T-helper 2 cell (primary cell): ENCODE measurements at places on chromosomes 5 and 9.

- no peak for DNase-seq
Observed at GRCh38 chr9:80041821-80042220, 470.1 kb downstream of the TLE4 start.

DNA sequence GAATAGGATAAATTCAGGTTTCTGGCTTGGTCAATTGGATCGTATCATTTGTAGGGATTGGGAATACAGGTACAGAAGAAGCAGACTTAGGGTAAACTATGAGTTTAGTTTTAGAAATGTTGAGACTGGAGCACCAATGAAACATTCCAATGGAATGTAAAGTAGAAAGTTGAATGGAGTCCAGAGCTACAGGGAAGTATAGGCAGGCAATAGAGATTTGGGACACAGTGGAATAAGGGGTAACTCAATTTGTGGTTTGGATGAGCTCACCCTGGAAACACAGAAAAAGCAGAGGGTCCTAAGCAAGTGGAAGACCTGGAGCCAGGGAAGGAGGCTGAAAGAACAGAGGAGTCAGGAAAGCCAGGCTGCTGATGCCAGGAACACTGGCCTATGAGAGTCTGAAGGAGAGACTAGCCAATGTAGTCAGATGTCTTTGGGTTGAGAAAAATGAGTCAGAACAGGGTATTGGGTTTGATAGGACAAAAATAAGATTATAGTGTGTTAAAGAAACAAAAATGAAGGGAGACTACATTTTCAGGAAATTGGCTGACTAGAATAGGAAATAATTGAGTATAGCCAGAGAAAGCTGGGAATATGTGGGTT lies 72.8 kb downstream of the STARD4 start:
- DNase-seq = no peak

DNA sequence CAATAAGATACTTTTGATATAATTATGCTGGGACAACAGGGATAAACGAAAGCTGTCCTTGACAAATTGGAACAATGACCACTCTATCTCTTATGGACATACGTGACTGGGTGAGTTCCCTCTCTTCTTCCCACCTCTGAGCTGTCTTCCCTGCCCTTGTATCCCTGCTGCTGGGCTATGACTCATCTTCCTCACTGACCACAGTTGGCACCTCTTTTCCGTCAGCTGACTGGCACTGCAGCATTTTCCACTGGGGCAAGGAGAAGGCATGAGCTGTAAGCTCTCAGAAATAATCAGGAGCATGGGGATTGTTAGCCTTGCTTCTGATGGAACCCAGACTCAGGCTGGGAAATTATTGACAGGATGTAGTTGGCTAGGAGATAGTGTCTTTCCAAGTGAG lies 48.7 kb downstream of the PCSK1 start:
- no peak for DNase-seq

GRCh38 chr5:145681216-145681615 lies 153.9 kb downstream of the PRELID2 start:
- DNase-seq = no peak

DNA sequence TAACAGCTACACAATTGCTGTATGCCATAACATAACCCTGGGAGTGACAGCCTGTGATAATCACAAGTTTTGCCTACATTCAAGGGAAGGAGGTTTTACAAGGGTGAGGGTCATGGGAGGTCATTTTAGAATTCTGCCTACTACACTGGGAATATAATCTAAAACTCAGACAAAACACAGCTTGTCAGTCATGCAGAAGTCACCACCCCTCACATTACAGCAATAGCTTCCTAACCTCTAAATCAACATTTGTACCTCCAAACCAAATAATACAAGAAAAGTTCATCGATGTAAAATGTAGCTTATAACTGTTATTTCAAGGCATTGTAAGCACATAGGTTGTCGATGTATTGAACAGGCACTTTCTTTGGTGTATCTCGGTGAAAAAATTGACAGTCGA lies 139.0 kb downstream of the FAM114A2 start:
- no peak for DNase-seq

DNA sequence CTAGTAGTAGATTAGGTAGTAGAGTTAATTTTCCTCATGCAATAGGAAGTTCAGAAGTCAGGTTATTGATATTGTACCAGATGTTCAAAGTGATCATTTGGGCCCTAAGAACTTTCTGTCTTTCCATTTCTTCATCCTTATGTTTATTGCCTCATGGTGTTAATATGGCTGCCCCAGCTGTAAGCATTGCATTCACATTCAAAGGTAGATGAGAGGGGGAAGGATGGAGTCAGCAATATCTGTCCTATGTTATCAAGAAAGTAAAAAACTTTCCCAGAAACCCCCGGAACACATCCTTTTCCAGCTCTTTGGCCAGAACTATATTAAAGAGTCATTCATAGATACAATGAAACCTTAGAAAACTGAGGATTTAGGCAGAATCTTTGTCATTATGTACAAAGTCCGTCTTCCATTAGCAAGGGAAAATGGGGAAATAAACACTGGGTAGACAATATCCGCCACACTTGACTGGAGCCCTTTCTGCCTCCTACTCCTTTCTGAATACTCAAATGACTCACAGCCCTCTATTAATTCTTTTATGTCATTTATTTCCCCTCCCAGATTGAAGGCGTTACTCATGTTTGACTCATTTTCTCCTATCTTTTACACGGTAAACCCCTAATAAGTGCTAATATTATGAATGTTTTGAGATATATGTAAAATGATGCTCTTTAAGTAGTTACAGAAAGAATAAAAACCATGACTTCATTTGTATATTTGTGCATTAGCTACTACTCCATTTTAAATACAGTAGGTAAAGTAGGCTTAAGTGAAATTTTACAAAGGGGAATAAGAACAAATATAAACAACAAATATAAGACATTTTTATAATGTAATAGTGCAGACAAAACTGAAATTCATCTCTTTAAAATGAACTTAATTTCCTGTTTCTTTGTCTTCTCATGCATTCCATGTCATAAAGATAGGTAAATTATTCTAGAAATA lies 127.6 kb downstream of the SLF1 start:
- DNase-seq = no peak

DNA sequence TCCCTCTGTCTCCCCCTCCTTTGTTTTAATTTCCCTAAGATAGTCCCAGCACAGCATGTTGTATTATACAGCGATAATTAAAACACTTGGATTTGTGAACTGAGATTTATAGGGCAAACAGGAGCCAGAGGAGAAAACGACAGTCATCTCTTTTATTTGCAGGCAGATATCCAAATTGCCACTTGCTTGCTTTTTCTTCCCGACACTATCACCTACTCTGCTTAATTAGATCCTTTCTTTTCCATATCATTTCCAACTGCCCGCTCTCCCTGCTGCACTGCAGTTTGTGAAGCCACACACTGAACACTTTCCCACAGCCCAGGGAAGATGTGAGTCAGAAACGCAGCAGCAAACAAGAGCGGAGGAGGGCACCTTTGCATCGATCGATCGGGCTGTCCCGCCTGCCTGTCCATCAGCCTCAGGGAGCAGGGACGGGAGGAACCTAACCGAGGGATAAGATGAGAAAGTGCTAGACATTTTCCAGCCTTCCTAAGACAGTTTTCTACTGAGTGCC lies 35.8 kb upstream of the SPRY4 start:
- no peak for DNase-seq

GRCh38 chr5:81017320-81017719 lies 57.2 kb downstream of the RASGRF2 start:
- DNase-seq = no peak

- DNase-seq = no peak
Observed at GRCh38 chr9:127961613-127962155, 19.1 kb downstream of the EEIG1 start.

- no peak for DNase-seq
Observed at GRCh38 chr9:5586391-5586802, 42.5 kb upstream of the RIC1 start.

DNA sequence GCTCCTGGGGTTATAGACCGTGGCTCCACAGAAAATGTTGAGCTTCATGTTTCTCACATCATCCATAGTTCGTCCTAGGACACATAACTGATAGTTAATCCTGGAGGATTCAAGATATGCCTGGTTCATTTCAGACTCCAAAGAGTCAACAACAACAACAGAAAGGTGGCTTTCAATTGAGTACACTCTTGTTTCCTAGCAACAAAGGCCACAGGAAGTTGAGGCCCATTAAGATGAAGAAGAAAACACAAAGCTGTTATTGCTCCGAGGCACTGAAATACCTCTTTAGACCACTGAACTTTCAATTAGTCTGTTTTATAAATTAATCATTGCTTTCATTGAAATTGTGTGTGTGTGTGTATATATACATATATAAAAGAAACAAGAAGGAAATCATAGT lies 154.5 kb downstream of the YIPF5 start:
- no peak for DNase-seq

- DNase-seq = no peak
Observed at GRCh38 chr5:44691802-44692201, 116.9 kb upstream of the MRPS30 start.

GRCh38 chr9:82247318-82247717 lies 258.7 kb downstream of the SPATA31D1 start:
- no peak for DNase-seq

DNA sequence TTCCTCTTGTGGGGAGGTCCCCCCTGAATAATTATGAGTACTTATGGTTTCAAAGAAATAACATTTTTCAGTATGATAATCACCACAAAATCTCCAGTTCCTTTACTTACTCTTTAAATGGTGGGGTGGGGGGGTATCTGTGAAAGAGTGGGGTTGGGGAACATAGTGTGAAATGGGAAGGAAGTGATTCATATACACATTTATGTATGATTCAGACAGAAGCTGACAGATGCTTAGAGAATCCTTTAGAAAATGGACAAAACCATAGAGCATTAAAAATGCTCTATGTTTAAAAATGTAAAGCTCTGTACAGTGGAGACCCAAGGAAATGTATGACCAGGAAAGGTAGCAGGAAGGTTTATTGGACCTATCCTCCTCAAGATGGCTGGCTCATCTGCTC lies 267.5 kb upstream of the GRIA1 start:
- no peak for DNase-seq

- DNase-seq = no peak
Observed at GRCh38 chr5:19492861-19493260, 495.1 kb downstream of the CDH18 start.

- DNase-seq = no peak
Observed at GRCh38 chr5:109884676-109885075, 194.9 kb downstream of the MAN2A1 start.

GRCh38 chr5:56574778-56575177 lies 240.6 kb upstream of the MAP3K1 start:
- no peak for DNase-seq

GRCh38 chr9:13878241-13878711 lies 435.7 kb downstream of the NFIB start:
- DNase-seq = no peak

DNA sequence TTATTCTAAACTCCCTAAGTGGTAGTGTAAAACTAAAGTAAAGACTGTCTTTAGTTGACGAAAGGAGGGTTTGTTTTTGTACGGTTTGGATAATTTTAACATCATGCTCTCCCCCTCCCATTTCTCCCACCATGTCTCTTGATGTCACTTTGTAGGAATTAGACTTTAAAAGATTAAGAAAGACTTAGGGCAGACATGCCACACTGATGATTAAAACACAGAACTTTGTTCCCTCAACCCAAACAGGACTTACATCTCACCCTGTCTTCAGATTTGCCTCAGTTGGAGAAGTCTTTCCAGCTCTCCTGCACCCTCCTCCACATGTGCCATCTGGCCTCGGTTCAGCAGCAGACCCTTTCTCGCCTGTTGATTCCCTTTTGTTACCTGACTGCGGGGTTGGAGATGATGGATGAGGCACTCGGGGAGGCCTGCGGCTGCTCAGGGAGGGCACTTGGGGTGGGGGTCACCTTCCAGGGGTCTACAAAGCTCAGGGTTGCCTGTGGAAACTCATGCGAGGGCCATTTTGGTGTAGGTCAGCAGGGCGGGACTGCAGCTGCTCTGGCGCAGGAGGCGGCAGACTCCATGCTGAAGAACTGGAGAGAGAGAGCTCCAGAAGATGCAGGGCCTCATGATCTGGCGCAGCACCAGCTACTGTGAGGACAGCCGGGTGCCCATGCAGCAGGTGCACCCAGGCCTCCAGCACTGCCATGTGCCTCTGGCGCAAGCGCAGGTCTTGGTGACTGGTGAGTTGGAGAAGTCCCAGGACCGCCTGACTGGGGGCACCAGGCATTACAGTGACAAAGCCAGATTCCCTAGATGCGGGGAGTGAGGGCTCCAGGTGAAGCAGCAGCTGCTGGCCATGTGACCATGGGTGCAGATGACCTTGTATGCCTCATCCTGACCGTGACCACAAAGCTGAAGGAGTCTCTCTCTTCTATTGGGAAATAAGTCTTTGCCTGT lies 24.5 kb upstream of the EXOC3 start:
- no peak for DNase-seq

GRCh38 chr5:29114331-29114768 lies 2076.0 kb upstream of the CDH9 start:
- DNase-seq = no peak

GRCh38 chr5:174381241-174381640 lies 335.7 kb downstream of the NSG2 start:
- DNase-seq = no peak
